Lung (tissue), 17 donors: ENCODE measurements at places on chromosomes 11 and 22. TPM values are rescaled to one million over a fixed set of nuclear protein-coding genes. Genes with fewer than 3 reads are reported as not detected.
A peak's percentile ranks its signal among the peaks of the same experiment; 100 is the strongest.

The OR51I1 gene
- not detected for total RNA-seq

The E2F8 gene
- total RNA-seq = 1.9 TPM

The MRGPRX4 gene
- total RNA-seq = not detected

The ISX gene
- total RNA-seq = not detected

The NLRP10 gene
- total RNA-seq = not detected

DNA sequence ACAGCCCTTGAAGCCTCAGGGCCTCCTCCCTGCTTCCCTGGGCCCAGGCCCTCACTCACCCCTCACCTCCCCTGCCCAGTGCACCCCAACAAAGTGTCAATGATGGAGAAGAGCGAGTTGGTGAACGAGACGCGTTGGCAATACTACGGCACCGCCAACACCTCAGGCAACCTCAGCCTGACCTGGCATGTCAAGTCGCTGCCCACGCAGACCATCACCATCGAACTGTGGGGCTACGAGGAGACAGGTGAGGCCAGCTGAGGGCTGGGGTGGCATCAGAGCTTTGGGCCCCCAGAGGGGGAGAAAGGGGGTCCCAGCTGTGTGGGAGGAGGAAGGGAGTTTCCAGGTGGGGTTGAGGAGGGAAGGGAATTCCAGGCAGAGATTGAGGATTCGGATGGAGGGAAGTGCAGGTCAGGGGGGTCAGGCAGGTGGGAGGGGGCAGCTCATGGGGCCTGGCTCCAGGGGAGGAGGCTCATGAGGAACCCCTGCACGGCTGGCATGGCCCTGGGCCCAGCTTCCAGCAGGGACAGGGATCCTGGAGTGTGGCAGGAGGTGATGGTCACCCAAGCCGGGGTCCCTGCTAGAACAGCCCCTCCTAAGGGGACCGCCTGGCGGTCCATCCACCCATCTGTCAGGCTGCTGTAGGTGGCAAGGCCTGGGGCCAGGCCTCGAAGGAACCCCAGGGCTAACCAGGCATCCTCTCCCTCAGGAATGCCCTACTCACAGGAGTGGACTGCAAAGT lies 2.9 kb downstream of the SUSD2 start:
- DNase-seq = no peak

DNA sequence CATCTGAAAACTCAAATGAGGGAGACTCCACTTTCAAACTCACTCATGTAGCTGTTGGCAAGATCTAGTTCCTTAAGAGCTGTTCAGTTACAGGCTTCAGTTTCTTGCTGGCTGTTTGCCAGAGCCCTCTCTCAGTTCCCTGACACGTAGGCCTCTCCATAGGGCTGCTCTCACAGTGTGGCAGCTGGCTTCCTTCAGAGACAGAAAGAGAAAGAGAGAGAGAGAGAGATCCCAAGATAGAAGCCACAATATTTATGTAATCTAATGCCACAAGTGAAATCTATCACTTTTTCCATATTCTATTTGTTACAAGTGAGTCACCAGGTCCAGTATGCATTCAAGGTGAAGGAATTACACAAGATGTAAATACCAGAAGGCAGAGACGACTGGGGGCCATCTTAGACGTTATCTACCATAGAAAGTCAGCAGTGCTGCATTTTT lies 168.8 kb downstream of the RCN1 start:
- peak; percentile 100 for DNase-seq

DNA sequence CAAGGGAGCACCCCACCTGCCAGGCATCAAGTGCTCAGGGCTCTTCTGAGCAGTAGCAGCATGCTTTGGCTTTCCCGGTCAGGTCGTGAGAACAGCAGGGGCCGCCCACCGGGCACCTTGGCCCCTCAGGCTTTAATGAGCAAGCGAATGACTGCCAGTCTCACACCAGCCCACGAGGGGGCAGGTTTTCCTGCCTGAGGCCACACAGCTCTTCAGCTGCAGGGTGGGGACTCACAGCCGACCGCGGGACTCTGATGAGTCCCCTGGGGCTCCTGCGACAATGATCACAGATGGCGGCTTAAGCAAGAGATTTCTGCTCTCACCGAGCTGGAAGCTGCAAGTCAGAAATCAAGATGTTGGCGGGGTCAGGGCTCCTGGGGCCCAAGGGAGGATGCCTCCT lies 14.3 kb upstream of the FGF19 start:
- DNase-seq = peak; percentile 33

DNA sequence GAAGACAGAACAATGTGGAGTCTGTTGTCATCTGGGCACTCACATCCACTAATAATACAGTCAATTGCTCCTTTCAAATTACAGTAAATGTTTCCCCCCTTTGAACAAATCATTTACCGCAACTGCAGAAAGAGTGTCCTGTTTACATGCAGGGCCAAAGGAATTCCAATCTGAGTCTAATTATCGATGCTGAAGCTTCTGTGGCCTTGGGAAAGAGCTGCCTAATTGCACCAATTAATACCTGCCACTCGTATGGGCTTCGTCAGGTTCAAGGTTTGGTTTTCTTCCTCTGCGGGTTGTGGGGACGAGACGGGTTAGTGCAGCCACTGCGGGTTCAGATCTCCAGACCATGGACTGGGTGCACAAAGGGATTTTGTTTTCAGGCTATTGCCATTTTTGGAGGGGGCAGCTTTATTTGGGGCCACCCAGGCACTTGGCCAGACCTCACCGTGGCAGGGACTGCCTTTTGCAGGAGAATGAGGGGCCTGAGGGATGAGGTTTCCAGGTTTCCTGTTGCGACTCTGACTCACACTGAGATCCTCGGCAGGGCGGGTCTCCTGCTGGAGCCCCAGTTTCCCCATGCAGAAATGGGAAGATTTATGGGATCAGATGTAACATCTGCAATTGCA lies 147.6 kb downstream of the MIAT start:
- DNase-seq = no peak

- no peak for DNase-seq
These were observed 11.2 kb downstream of the EIF4G2 start for GRCh38 chr11:10797531-10797930.

DNA sequence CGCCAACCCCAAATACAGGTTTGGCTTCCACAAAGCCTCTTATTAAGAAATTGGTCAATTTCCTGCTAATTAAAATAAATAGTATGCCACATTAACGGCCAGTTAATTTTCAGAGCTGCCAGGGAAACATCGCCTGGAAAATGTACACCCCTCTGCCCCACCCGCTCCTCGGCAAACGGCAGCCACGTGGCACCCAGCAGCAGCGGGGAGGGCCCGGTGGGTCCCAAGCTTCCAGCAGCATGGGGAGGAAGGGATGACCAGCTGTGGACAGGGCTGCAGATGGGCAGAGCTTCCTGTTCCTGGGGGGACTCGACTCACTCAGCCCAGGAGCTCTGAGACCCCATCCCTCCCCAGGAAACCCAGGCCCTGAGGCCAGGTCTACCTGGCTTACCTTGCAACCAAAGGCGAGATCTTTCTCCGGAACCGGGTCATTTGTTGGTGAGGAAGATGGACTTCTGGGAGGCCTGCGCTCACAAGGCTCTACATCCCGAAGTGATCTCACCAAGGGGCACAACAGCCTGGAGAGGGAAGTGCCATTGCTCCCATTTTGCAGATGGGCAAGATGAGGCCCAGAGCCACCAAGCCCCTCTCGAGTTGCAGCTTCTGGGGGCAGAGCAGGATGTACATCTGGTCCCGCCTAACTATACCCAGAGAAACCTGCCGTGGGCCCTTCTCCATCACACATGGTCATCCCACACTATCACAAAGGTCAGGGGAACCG lies 68.3 kb downstream of the IGLL1 start:
- DNase-seq = no peak

DNA sequence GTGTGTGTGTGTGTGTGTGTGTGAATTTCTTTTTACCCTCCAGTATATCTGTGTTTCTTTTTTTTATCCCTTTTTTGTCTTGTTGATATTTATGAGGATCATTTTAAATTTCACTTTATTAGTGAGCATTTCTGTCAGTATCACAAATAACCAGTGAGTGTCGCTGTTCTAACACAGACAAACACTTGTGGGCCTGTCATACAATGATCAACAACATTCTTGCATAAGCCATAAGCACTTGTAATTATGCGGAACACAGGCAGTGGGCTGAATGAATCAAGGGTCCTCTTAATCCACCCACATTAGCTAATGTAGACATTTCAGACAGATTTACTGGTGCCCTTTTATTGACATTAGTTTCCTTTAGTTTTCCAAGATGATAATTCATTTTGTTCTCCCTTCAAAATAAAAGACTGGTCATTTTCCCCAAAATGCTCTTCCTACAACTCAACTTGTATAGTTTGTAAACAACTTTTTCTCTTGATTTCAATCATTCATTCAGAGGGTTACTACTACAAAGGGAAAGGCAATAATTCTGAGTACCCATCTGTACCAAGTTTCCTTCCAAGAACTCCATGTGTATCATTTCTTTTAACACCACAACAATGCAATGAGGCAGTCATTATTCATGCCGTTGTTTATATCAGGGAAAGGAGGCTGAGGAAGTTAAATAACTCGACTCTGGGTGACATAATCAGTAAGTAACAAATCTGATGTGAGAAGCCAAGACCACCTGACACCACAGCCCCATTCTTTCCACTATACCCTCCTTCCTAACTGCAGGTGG lies 34.5 kb upstream of the ANO3 start:
- peak; percentile 49 for DNase-seq

GRCh38 chr11:36719358-36720107 lies 121.5 kb upstream of the RAG2 start:
- DNase-seq = no peak

DNA sequence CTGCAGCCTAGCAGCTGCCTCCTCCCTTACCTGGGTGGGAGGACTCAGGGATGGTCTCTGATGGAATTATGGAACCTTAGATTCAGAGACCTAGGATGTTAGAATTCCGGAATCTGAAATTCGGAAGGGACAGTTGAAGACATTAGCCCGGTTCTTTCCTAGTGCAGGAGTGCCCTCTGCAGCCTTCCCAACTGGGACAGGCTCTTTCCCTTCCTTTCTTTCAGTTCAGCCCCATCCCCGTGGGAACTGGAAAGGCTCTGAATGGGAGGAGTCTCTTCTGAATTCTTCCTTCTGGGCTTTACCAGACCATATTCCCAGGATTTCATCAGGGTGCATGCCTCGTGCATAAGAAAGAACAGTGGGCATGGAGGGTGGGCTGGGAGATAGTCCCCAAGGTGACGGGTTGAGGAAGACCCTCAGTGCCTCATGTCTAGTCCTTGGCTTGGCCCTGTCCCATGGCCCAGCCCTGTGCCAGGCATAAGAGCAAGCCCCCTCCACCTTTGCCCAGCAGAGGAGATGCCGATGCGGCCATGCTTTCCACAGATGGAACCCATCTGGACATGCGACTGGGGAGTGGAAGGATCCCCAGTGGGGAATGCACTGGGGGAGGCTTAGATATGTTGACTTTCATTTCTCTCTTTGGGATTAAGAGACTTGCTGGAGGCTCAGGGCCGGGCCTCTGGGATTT lies 14.4 kb downstream of the DNAJB13 start:
- no peak for DNase-seq

DNA sequence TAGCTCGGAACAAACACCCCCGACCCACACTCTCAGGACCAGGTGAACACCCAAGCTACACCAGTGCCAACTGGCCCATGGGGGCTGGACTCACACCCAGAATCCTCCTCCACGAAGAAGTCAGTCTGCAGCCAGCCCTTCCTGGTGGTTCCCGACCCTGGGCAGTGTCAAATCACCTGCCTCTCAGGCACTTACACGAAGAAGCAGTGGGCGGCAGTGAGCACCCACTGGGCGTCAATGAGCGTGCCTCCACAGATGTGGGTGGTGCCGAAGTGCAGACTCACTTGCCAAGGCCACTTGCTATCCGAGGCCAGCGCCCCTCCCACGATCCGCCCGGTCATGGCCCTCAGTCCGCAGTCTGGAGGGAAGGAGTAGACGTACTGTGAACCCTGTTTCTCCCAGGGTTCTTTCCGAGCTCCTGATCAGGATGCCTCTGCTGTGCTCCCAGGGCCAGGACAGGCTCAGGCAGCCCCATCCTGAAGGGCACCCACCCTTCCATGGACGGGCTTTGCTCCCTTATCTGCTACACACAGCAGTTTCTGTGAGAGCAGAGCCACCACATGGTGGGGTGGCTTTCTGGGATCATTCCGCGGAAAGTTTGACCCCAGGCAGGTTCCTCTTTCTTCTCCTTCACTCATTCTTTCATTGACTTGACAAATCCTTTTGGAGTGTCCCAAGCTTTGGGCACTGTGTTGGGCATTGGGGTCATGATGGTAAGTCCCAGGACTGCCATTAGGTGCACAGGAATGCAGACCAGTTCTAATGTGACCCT lies 19.4 kb downstream of the TMPRSS13 start:
- peak; percentile 9 for DNase-seq

- no peak for DNase-seq
These were observed 131.2 kb downstream of the OSBP2 start for GRCh38 chr22:30825711-30826505.

GRCh38 chr11:76659672-76660532 lies 10.6 kb downstream of the LRRC32 start:
- peak; percentile 8 for DNase-seq

- DNase-seq = no peak
These were observed 741 bp upstream of the TALDO1 start for GRCh38 chr11:746289-747157.

- no peak for DNase-seq
These were observed 20.8 kb downstream of the CARS1 start for GRCh38 chr11:3036419-3036818.

DNA sequence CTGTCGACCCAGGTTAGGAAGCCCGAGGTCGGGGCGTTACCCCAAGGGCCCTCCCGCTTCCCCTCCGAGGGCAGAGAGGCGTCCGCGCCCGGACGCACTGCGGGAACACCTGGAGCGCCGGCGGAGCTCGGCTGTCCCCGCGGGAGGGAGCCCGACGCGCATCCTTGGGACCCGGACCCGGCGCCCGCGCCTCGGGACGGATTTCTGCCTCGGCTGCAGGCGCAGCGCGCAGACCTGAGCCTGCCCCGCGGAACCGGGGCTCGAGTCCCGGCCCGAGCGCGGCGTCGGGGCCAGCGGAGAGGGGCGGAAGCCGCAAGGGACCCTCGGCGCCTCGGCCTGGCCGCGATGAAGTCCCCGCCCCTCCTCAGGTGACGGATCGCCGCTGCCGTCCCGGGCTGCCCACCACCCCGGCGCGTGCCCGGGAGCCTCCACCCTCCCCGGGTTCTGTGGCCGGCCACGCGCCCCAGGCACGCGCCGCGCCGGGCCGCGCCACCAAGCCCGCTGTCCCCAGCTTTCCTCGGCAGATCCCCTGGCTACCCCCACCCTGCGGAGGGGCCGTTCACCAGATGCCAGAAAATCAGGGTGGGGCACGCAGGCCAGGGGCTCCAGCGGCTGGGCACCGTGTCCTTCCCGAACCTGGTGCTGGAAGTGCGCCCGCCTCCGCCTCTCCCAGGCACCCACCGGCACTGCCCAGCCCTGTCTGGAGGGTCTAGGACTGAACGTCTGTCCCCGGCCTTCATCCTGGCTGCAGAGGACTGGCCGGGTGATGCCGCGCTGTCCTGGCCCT lies 410 bp downstream of the GLB1L3 start:
- DNase-seq = no peak

GRCh38 chr11:6438979-6439571 lies 1.7 kb downstream of the HPX start:
- DNase-seq = peak; percentile 60

- no peak for DNase-seq
These were observed 35.2 kb downstream of the KCNJ4 start for GRCh38 chr22:38419858-38420160.

DNA sequence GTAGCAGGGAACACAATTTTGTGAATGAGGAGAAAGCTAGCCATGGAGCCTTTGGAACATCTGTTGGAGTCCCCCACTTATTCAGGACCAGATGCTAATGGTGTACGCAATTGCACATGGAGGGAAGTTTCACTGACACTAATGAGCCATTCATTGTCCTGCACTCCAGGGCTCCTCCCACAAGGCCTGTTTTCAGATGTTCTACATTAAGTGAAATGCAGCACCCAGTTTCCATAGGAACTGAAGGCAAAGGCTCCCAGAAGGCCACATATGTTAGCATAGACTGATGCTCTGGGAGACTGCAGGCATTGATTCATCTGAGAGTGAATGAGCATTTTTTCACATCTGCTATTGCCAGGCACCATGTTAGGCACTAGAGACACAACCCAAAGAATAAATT lies 399.5 kb downstream of the ETS1 start:
- no peak for DNase-seq
